H1 (cell line): ENCODE measurements at places on chromosomes 3 and 15. TPM values are rescaled to one million over a fixed set of nuclear protein-coding genes. Genes with fewer than 3 reads are reported as not detected.

Gene FILIP1L
- total RNA-seq = 0.09 and 0.33 TPM in 2 replicates

Gene CFAP20DC
- total RNA-seq = 2.0 and 2.8 TPM in 2 replicates

Gene SPRED1
- total RNA-seq = 30.3 and 32.6 TPM in 2 replicates

Gene VGLL4
- 41.9 and 45.1 TPM in 2 replicates for total RNA-seq

Gene EXD1
- total RNA-seq = 0.54 TPM in 1 of 2 replicates, not detected in the other

DNA sequence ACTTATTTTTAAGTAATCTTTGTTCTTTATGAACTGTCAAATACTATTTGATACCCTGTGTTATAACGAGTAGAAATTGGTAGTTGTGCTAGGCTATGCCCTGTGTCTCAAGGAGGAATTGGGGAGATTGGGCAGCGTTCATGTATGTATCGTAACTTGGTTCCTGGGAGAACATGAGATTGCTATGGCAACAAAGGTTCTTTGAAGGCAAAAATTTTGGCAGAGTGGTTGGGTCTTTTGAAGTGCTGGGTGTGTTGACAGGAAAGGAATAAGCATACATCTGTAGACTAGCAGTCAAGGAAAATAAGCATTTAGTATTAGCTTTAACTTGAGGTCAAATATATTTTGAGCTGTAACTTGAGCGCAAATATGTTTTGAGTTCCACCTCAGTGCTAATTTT is 45.3 kb downstream of the TCF12 start:
- no peak for DNase-seq

GRCh38 chr15:36676211-36676610 is 96.8 kb downstream of the CDIN1 start:
- DNase-seq = no peak

GRCh38 chr3:129046037-129046731 is 14.4 kb upstream of the GP9 start:
- no peak for DNase-seq

- DNase-seq = no peak
Observed at GRCh38 chr3:12370758-12371157, 81.9 kb downstream of the PPARG start.

DNA sequence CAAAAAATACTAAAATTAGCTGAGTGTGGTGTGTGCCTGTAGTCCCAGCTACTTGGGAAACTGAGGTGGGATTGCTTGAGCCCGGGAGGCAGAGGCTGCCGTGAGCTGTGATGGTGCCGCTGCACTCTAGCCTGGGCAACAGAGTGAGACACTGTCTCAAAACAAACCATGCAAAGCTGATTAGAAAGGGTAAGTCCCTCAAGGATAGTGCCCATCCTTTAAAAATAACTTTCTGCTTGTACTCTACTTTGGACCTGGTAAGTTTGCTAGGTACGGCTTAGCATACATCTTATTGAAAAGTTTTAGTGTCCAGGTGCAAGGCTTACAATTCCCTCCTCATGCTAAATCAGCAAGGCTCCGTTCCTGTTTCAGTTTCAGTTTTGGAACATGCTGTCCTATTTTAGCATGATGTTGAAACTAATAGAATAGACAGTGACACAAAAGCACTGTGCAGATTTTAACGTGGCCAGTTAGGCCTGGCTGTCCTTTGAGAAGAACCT is 21.4 kb downstream of the FEM1B start:
- no peak for DNase-seq

DNA sequence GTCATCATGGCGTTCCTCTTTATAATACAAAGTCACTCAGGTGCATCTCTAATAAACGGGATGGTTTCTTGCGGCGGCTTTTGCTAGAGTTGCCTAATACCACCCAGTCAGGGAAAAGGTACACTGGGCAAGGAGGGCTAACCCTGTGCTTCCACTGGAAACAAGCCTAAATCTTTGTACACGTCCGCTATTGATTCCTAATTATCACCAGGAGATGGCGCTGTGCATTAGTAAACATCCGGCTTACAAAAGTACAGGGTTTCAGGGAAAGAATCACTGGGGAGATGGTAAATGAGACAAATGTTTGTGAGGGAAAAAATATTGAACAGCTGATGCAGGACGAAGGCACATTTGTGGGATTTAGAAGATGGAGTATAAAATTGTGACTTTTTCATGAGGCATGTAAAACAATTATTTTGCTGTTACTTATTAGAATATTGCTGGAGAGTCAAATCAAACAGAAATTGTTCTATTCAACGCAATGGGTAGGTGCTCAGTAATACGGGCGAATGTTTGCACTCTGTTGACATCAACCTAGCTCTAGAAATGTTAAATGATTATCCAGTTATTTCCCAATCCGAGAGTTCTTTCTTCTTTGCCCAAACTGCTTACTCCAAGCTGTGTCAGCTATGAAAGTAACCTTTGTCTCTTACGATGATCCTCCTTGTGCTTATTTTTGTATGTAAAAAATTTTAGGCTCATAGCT is 50.6 kb downstream of the GMNC start:
- DNase-seq = peak; percentile 57

- no peak for DNase-seq
Observed at GRCh38 chr3:5197470-5198312, 10.2 kb downstream of the EDEM1 start.

DNA sequence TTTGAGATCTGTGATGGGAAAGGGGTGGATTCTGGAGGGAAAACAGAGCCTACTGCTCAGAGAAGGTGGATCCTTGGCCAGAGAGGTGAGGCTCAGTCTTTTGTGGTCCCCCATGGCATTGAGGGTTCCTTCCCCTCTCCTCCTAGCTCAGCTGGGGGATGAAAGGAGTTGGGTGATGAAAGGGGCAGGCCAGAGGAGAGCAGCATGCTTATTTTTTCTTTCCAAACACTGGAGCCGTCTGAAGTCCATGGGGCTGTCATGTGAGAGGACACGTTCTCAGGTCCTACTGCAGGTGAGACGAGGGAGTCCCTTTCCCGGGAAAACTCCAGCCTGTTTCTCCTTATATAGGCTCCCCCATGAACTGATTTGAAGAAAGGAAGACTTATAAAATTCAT is 71.4 kb downstream of the SCN5A start:
- DNase-seq = peak; percentile 11

- DNase-seq = no peak
Observed at GRCh38 chr15:70385711-70386110, 288.0 kb upstream of the TLE3 start.

- no peak for DNase-seq
Observed at GRCh38 chr15:56082263-56082761, 88.9 kb upstream of the NEDD4 start.

GRCh38 chr15:70169147-70169546 is 71.4 kb upstream of the TLE3 start:
- no peak for DNase-seq

- no peak for DNase-seq
Observed at GRCh38 chr3:16824081-16824696, 60.6 kb upstream of the PLCL2 start.

DNA sequence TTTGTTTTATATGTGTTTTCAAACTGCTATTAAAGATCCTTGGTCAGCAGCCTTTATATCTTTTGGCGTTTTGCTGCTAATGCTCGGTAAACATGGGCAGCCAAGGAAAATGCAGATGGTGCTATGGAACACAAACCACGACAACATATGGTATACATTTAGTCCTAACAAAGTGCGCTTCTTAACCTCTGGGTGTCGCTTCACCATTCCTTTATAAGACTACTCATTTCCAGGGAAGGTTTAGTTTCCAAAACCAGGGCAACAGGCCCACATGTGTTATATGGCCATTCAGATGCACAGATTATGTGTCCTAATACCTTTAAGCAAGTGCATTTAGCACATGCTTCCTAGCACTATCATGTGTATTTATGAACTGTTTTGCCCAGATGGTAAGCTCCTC is 14.7 kb downstream of the SHOX2 start:
- no peak for DNase-seq

- DNase-seq = no peak
Observed at GRCh38 chr3:170997961-170998913, 28.3 kb downstream of the SLC2A2 start.

DNA sequence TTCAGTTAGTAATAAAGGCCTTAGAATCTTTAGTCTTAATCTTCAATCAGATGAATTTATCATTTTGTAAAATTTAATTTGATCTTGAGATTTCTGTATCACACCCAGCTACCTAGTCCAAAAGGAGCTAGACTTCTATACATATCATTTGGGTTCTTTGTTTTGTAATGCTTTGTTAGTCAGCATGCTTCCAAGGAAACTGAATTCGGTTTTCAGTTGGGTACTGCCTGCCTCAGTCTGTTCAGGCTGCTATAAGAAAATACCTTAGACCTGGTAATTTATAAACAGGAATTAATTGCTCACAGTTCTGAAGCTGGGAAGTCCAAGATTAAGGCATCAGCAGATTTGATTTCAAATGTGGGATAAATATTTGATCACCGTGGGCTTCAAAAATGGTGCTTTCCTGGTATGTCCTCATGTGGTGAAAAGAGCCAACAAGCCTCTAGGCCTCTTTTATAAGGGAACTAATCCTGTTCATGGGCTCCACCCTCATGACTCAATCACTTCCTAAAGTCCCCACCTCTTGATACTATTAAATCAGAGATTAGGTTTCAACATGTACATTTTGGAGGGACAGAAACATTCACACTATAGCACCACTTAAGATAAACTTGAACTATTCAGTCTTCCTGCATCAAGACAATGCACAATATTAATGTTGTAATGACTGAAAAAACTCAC is 800.7 kb downstream of the NAALADL2 start:
- DNase-seq = no peak

GRCh38 chr3:98613616-98614015 is 20.2 kb upstream of the CPOX start:
- DNase-seq = no peak

- DNase-seq = no peak
Observed at GRCh38 chr3:186095561-186096081, 13.3 kb downstream of the ETV5 start.

GRCh38 chr3:212432-212831 is 15.9 kb downstream of the CHL1 start:
- DNase-seq = no peak
